A549 treated with AZD2906 at 1 μM for 4 hours (cell line): ENCODE measurements at places on chromosomes 16 and 17. TPM values are rescaled to one million over a fixed set of nuclear protein-coding genes. Genes with fewer than 3 reads are reported as not detected.

Gene ITGAD
- 0.03 TPM in 1 of 5 replicates, not detected in the others for total RNA-seq

Gene CTDNEP1
- total RNA-seq = 208 to 254 TPM (median 236 TPM) in 5 replicates

Gene PVALEF
- not detected in 5 replicates for total RNA-seq

Gene ATP2A1
- 1.3 to 5.2 TPM (median 1.5 TPM) in 5 replicates for total RNA-seq

Gene KRTAP3-3
- total RNA-seq = not detected in 5 replicates

Gene ABI3
- not detected in 5 replicates for total RNA-seq
